ENCODE measurements at places on chromosomes 4 and X.

DNA sequence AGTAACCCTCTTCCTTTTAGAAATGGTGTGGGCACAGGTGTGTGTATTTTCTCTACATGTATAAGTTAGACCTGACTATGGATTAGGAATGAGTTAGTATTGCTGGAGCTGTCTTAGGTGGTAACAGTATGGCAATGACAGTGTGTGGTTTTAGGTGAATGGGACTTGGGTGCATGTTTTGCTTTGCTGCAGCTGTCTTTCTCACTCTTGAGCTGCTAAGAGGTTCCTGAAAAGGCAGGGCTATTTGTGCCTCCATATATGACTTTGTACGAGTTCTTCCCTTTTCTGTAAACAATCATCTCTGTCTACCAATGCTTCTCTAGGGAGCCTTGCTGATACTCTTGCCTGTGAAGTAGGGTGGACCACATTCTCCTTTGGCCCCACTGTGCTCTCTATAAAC, 234.8 kb upstream of the HHIP start:
- H3K4me1 ChIP-seq, result no peaks in the 10 kb centered on the region
- no peak overlapping the region for H3K4me3 ChIP-seq
- no peak overlapping the region for H3K27ac ChIP-seq
- no peak for DNase-seq

DNA sequence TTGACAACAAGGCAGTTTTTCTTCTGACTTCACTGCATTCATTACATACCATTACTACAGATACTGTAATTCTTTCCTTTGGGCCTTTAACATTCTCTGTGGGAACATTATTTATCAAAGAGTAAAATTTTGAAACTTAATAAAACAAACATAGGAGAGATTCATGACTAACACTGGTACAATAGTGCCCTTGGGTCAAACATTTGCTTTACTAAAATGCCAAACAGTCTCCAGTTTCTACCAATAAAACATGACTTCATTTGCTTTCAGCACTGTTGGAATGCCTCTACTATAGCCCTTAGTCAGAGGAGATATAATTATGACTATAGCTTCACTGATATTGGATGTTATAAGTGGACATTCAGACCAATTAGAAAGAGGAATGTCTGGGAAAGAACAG, 481.5 kb downstream of the PACRGL start:
- no peaks in the 10 kb centered on the region for H3K36me3 ChIP-seq
- no peaks in the 10 kb centered on the region for H3K27me3 ChIP-seq
- DNase-seq, result no peak
- H3K27ac ChIP-seq, result no peak overlapping the region
- H3K4me1 ChIP-seq, result no peaks in the 10 kb centered on the region
- no peak overlapping the region for H3K4me3 ChIP-seq

DNA sequence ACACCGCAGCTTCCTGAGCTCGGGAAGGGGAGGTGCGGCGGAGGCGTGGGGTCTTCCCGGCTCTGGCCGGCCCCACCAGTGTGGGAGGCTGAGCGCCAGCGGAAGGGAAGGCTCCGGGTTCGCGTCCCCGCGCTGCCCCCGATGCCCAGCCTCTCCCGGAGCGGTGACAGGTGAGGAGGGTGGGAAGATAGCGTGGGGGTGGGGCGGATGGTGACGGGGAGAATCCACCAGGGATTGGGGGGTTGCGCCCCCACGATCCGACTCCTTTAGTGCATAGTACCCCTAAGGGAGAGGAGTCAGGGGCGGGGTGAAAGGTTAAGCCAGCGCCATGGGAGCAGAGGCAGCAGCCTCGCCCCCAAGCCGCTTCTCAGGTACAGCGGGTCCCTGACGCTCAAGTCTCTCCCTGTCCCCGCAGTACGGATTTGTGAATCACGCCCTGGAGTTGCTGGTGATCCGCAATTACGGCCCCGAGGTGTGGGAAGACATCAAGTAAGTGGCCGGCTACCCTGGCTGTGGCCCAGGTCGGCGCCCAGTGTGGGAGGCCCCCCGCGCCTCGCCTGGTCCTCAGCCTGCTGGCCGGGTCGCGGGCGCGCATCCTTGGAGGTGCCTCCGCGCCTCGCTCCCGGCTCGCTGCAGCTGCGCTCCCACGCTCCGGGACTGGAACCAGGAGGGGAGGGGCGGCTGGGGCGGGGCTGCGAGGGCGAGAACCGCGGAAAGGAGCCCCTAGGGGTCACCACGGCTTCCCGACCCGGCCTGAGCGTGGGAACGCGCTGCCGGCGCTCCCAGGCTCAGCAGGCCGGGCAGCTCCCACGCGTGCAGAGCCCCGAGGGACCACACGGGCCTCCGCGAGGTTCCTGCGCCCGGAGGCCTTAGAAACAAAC, 791 bp downstream of the GUCY1B1 start:
- no peak overlapping the region for H3K27ac ChIP-seq
- peaks cover 25% of the 10 kb centered on the region for H3K27me3 ChIP-seq
- peak overlapping the region; percentile 45 for H3K4me3 ChIP-seq
- DNase-seq, result no peak
- no peaks in the 10 kb centered on the region for H3K36me3 ChIP-seq

DNA sequence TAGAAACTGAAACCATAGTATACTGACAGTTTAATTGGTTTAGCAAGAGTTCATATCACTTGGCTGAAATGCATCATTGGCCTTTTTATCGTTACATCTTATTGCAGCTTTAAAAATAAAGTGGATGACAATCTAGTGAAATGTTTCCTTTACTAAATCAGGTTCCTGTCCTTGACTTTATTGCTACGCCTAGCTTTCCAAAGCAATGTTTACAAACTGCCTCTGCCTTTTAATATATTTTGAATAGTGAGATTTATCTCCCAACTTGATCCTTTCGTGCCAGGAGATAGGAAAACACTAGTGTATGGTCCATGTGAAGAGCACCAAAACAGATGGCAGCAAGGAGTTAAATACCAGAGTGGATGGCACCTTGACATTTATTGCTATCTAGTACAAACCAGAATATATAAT, 67.0 kb downstream of the GPC3 start:
- no peak for DNase-seq
- no peaks in the 10 kb centered on the region for H3K27me3 ChIP-seq
- H3K27ac ChIP-seq, result no peak overlapping the region
- no peak overlapping the region for H3K4me3 ChIP-seq
- H3K36me3 ChIP-seq, result no peaks in the 10 kb centered on the region
- H3K4me1 ChIP-seq, result peaks cover 16% of the 10 kb centered on the region

DNA sequence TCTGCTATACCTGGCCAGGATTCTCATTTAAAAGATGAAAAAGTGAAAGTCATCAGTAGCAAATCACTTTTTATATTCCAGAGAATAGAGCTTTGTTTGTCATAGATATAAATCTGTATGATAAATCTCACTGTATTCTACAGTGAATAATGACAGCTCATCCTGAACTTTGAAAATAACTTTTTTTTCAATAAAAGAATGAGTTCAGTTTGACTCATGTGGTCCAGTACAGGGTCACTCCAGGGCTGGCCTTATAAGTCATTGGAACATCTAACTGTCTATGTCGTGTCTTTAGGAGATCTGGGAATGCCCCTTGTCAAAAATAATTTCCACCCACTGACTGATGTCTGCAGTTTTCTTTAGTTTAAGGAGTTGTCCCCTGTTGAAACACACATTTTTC, 18.5 kb upstream of the CXCL8 start:
- DNase-seq, result no peak
- no peak overlapping the region for H3K4me3 ChIP-seq
- H3K27me3 ChIP-seq, result no peaks in the 10 kb centered on the region
- no peak overlapping the region for H3K27ac ChIP-seq
- H3K4me1 ChIP-seq, result no peaks in the 10 kb centered on the region

DNA sequence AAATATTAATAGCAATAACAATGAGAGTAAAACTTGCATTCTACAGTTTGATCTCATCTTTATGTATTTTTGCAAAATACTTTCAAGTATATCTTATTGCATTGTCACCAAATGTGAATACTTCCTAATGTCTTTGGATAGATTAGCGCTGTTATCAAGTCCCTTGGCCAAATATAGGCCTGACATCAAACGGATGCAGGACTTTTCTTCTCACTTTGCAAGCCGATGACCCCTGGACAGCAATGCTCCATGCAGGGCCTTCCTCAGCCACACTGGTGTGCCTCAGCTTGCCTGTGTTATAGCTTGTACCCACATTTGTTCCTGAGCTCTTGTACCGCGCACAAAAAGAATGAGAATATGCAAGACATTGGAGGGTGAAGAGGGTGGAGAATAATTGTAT, 18.0 kb upstream of the NMU start:
- H3K27me3 ChIP-seq, result no peaks in the 10 kb centered on the region
- H3K4me3 ChIP-seq, result no peak overlapping the region
- H3K27ac ChIP-seq, result no peak overlapping the region
- DNase-seq, result no peak

DNA sequence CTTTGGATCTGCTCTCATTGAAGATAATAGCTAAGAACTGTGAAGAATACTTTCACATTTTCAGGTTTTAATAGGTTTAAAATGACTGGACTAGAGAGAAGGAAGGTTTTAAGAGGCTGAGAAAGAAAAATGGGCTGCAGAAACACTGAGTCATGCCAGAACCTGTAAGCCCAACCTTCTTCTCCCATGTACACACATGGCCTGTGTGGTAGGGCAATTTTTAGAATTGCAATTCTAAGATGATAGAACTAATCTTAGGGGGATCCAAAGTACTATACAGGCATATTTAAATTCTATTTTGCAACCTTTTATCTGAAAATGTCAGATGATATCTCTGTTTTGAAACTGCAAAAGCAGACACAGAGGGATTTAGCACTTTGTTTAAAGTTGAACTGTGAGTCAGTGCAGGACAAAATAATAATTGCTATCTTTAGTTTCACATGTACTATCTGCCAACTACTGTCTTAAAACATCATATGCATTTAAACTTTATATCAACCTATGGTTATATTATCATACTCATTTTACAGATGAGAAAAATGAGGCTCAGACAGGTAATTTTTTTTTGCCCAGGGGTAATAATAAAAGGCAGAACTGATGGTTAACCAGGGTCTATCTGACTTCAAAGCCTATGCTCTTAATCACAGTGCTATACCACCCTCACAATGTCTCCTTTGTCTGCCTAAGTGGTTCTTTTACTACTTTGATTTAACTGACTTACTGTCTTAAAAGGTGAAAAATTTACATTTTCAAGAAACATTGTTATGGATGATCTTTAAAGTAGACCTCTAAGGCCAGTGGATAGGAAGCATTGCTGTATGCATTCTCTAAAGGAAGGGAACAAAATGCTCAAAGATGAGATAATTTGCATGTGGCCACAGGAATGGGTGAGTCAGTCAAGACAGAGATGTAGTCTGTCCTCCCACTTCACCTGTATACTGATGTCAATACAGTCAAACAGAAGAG, 4.3 kb downstream of the TMPRSS11E start:
- H3K27ac ChIP-seq, result no peak overlapping the region
- H3K36me3 ChIP-seq, result no peaks in the 10 kb centered on the region
- DNase-seq, result no peak
- H3K4me1 ChIP-seq, result peaks cover 20% of the 10 kb centered on the region

DNA sequence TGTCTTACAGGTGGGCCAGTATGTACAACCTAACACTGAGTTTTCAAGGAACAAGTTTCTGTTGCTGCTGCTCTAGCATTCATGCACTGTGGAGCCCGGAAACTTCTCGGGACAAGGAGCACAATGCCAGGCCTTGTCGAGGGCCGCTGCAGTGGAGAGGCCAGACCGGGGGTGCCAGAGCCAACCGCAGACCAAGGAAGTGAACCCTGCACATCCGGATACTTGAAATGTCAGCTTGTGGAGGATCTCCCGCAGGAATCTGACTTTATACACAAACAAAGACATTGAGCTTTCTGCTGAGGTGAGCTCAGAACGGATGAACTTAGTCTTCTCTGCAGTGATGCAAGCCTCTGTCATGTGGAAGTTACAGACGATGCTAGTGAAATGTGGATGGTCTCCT, 99.5 kb downstream of the ZNF827 start:
- DNase-seq, result no peak
- H3K36me3 ChIP-seq, result peaks cover 35% of the 10 kb centered on the region
- no peaks in the 10 kb centered on the region for H3K27me3 ChIP-seq
- H3K4me3 ChIP-seq, result no peak overlapping the region
- H3K27ac ChIP-seq, result no peak overlapping the region

DNA sequence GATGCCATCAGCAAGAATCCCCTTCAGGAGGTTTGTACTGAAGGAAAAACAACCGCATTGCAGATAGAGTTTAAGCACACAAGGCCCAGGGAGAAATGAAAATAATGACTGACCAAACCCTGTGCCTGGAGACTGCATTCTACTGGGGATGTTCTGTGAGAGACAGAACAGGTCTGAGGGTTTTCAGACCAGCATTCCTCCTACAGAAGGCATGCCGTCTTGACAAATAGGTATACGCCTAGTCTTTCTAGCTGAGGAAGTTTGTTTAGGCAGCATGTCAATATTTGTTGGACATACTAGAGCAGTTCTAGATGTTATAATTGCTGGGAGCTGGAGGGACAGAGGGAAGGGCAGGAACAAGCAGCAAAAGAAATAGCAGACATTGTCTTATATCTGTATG, 68.4 kb upstream of the SCOC start:
- peaks cover 14% of the 10 kb centered on the region for H3K27me3 ChIP-seq
- H3K4me1 ChIP-seq, result no peaks in the 10 kb centered on the region

- no peak overlapping the region for H3K27ac ChIP-seq
- H3K4me1 ChIP-seq, result no peaks in the 10 kb centered on the region
- no peak for DNase-seq
- H3K4me3 ChIP-seq, result no peak overlapping the region
Measured at GRCh38 chr4:159551281-159551680, 448.4 kb downstream of the RAPGEF2 start.

DNA sequence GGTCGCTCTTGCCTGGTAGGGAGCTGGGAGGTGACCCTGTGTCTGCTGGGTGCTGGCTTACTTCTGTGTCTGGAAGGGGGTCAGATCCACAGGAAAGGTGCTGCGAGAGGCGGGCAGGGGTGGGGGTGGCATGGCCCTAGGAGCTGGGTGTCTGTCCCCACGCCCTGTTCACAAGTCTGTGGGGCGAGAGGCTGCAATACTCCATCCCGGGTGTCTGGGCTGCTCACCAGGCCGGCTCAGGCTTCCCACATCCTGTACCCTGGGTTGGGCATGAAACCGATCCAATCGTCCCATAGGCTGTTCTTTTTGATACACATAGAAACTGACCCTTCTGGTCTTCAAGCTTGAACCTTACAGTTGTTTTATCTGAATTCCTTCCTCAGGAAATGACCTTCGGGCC, 993 bp upstream of the CTAG2 start:
- no peak overlapping the region for H3K4me3 ChIP-seq
- no peaks in the 10 kb centered on the region for H3K4me1 ChIP-seq
- no peak for DNase-seq

- H3K27me3 ChIP-seq, result no peaks in the 10 kb centered on the region
- no peak overlapping the region for H3K4me3 ChIP-seq
- H3K36me3 ChIP-seq, result no peaks in the 10 kb centered on the region
- DNase-seq, result no peak
Measured at GRCh38 chr4:146389561-146389960, 132.2 kb downstream of the SLC10A7 start.

DNA sequence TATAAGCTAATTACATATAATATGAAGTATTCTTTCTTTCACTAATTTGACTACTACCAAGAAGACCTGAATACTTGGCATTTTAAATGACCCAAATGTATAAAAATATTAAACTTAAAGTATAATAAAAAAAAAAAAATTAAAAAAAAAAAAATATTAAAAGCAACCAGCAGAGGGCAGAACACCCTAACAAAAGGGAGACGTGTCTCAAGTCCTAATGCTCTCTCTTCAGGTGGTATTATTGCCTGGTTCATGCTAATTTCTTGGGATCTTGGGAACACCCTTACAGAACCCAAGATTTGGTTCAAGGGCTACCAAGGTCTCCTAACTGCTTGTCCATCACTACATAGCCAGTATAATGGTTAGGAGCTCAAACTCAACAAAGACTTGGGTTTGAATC, 754.8 kb downstream of the RAB28 start:
- H3K27me3 ChIP-seq, result peaks cover 3% of the 10 kb centered on the region
- no peaks in the 10 kb centered on the region for H3K4me1 ChIP-seq
- no peak for DNase-seq
- no peaks in the 10 kb centered on the region for H3K36me3 ChIP-seq
- no peak overlapping the region for H3K4me3 ChIP-seq
- no peak overlapping the region for H3K27ac ChIP-seq
